ENCODE measurements at places on chromosomes 6 and 20.

DNA sequence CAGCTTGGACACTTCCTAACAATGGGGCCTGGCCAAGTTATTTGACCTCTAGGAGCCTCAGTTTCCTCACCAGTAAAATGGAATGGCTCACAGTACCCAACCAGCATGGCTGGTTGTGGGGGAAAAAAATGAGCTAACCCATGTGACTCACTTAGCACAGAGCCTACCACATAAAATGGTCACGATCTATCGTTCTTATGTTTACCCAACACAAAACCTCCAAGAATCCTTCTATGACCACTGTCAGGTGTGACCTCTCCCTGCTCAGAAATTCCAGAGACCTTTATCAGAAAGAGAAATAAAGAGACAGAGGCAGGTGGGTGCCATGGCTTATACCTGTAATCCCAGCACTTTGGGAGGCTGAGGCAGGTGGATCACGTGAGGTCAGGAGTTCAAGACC is 39.4 kb downstream of the BPIFB1 start:
- no peak for DNase-seq

DNA sequence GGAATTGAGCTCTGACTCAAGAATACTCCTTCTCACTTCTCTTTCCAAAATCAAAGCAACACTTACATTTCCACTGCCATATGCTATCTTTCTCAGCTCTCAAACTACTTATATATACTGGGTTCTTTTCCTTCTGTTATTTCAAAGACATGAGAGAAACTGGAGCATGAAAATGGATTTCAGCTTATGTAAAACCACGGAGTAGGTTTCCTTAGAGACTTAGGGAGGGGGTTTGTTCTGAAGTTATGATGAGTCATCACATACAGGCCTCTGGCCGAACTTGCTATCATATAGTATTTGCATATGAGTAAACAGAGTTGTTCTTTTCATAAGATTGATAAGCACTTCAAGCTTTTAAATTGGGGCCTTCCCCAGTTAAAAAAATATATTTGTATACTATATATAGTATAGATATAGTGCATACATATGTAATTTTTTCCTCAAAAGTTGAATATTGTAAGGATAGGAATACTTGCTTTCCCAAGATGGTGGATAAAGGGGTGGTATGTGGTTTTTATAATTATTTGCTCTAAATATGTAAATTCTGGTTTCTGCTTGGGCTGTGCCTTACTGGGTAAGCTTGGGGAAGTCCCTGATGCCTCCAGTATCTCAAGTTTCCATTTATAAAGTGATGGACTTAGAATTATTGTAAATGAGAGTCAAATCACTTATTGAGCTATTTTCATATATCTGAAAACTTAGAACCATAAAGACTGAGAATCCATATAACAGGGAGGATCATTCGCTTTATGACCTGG is 273.9 kb downstream of the RFPL4B start:
- DNase-seq: no peak

- DNase-seq: no peak
These were observed 2.8 kb downstream of the HMGA1 start for GRCh38 chr6:34239500-34239825.

GRCh38 chr6:133309579-133309978 is 68.4 kb downstream of the EYA4 start:
- no peak for DNase-seq

DNA sequence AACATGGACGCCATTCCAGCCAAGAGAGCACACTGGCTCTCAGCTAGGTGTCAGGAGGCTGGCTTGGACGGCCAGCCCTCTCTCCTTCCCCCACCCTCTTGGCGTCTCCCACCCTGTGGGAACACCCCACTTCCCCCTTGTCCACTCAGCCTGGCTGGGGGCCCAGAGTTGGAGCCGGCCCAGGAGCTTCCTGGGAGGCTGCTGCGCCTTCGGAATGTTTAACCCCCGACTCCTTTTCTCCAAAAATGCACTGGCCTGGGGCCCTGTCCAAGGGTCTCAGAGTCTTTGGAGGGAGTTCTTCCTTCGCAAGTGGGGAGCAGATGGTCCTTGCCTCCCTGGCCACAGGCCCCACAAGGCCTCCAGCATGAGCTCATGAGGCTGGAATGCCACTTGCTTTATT is 4.1 kb downstream of the ADAM33 start:
- no peak for DNase-seq

All from stimulated activated CD8-positive, alpha-beta memory T cell treated with anti-CD3 and anti-CD28 coated beads, Interleukin-15, amount 100 ng/mL, for 1 hour (primary cell).